Diencephalon (tissue), 1 donor: ENCODE measurements at places on chromosomes 7 and 10. TPM values are rescaled to one million over a fixed set of nuclear protein-coding genes. Genes with fewer than 3 reads are reported as not detected.

Gene CALCR
- 5.1 TPM for total RNA-seq

Gene PLXNA4
- 50.3 TPM for total RNA-seq

Gene ELFN1
- 11.3 TPM for total RNA-seq

Gene CHAT
- 2.3 TPM for total RNA-seq

Gene FAM180A
- not detected for total RNA-seq

Gene CXCL12
- total RNA-seq: 13.1 TPM

Gene ARHGAP22
- 7.2 TPM for total RNA-seq

Gene PRKCQ
- 5.3 TPM for total RNA-seq

Gene OPALIN
- total RNA-seq: not detected

Gene ANKRD7
- 16.8 TPM for total RNA-seq

Gene HSPA12A
- 41.1 TPM for total RNA-seq

Gene ADCY1
- total RNA-seq: 107 TPM

Gene CLCN1
- total RNA-seq: not detected

Gene CHST15
- total RNA-seq: 12.0 TPM

Gene LRRC4
- total RNA-seq: 21.2 TPM

Gene UPK3BL2
- 2.8 TPM for total RNA-seq

Gene FFAR4
- 1.2 TPM for total RNA-seq

Gene MEOX2
- 0.23 TPM for total RNA-seq

Gene PDZD7
- total RNA-seq: 7.2 TPM

Gene ZNF277
- total RNA-seq: 53.5 TPM

Gene CLEC5A
- total RNA-seq: under 0.01 TPM

Gene SPACDR
- not detected for total RNA-seq

Gene ANKRD22
- total RNA-seq: 0.46 TPM

Gene PARD3
- 76.4 TPM for total RNA-seq

Gene SPDYE2B
- not detected for total RNA-seq

Gene CADPS2
- total RNA-seq: 36.2 TPM

Gene MYH16
- total RNA-seq: not detected

Gene FOXP2
- total RNA-seq: 94.6 TPM

Gene AKR1C3
- 1.8 TPM for total RNA-seq

Gene FAM131B
- 78.4 TPM for total RNA-seq

Gene FAM107B
- 51.2 TPM for total RNA-seq

Gene TAS2R41
- total RNA-seq: not detected

Gene ZNF239
- 17.3 TPM for total RNA-seq
